ENCODE measurements at places on chromosomes 1 and 21.
A peak's percentile ranks its signal among the peaks of the same experiment; 100 is the strongest.

DNA sequence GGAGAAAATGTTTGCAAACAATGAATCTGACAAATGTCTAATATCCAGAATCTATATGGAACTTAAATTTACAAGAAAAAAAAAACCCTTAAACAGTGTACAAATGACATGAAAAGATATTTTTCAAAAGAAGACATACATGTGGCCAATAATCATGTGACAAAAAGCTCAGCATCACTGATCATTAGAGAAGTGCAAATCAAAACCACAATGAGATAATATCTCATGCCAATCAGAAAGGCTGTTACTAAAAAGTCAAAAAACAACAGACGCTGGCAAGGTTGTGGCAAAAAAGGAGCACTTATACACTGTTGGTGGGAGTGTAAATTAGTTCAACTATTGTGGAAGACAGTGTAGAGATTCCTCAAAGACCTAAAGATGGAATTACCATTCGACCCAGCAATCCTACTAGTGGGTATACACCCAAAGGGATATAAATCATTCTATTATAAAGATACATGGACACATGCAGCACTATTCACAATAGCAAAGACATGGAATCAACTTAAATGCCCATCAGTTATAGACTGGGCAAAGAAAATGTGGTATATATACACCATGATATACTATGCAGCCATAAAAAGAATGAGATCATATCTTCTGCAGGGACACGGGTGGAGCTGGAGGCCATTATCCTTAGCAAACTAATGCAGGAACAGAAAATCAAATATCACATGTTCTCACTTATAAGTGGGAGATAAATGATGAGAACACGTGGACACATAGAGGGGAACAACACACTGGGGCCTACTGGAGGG, 123.2 kb downstream of the PTPRC start:
- DNase-seq: no peak

DNA sequence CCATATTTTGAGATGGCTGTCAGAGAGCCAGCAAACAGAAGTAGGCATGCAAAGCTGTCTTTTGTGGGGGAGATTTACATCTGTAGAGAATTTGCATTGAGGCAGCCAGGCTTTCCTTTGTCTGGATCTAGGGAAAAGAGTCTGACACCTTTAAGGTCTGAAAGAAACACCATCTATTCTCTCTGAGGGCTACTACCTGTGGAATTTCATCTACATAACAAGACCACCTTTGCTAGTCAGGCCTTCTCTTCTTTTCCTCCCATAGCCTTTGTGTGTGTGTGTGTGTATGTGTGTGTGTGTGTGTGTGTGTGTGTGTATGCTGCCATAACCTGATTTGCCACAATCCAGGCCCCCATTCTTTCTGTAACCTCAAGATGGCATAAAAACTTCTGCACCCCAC, 28.4 kb upstream of the DMRTB1 start:
- no peak for DNase-seq

GRCh38 chr1:237084341-237085077, 42.5 kb downstream of the RYR2 start:
- no peak for DNase-seq

- peak; percentile 48 for DNase-seq
These were observed 42.9 kb downstream of the ATP1A1 start for GRCh38 chr1:116415699-116416533.

DNA sequence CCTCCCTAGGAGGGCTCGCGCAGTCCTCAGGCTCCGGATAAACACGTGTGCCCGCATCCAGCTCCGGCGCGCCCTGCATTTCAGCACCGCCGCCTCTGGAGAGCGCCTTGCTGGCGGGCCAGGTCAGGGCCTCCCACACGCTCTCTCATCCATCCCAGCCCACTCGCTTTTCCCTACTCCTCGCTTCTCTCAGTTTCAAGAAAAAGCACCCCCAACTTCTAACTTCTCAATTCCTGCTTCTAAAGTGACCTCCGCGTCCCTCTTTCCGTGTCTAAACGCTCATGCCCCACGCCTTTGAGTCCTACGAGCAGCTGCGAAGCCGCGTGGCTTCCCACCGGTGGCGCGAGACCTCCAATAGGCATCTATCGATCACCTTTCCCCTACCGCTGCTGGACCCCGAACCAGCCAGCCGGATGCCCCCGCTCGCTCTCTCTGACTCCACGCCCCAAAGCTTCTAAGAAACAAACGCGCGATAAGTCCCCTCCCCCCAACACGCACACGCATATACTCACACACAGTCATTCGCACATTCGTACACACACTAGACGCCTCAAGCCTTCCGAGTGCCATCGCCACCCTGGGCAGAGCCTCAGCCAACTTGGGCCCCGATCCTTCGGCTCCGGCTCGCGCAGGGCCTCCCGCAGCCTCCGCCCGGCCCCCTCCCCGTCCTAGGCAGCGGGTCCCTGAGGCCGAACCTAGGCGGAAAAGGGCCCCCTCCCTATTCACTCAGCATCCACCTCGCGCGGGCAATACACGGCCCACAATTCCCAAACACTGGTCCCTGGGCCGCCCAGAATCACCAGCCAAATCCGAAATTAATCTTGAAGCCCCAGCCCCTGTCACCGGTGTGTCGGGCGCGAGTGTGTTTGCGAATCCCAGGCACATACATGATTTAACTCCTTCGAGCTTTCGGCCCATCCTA, 1.1 kb downstream of the NMNAT2 start:
- no peak for DNase-seq

DNA sequence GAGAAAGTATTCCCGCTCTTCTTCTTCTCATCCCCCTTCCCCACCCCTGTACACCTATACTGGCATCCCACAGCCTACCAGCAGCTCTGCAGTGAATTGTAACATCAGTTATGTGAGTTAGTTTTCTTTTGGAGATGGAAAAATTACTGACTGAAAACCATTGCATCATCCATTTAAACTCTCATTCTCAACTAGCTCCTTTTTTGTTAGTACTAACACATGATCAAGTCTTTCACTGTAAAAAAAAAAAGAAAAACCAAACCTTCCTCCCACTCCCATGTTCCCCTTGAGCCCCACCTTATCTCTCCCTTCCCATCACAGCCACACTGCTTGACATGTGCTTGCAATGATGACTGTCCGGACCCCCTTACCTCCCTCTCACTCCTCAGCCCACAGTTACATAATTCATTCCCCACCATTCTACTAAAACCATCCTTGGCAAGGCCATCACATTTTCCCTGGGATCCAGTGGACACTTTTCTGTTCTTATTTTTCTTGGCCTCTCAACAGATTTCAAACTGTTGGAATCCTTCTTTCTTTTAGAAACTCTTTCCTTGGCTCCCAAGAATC, 23.2 kb upstream of the RAVER2 start:
- DNase-seq: no peak

- no peak for DNase-seq
These were observed 510.0 kb downstream of the USP25 start for GRCh38 chr21:16239659-16240265.

DNA sequence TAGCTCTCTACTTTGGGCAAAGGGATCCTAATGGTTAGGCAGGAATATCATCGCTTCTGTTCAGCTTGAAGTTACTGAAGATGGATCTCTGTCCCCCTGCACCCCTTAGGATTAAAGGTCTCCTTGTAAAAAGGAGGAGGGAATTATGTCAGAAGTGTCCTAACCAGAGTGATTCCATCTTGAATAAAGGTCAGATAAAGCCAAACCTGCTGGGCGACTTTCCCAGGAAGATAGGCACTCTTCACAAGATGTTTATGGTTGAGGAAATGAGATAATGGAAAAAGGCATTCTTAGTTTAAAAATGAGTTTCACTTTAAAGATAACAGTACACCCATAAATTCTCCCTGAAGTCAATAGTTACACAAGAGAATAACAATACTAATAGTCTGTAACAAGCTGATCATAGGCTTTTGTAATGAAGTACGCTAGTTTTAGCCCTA, 1.7 kb upstream of the NENF start:
- no peak for DNase-seq

- no peak for DNase-seq
These were observed 12.9 kb downstream of the CFAP57 start for GRCh38 chr1:43184995-43185394.

- DNase-seq: no peak
These were observed 206.3 kb downstream of the OMA1 start for GRCh38 chr1:58340185-58340584.

GRCh38 chr1:234965111-234965510, 163.5 kb downstream of the TOMM20 start:
- DNase-seq: no peak

GRCh38 chr1:20199403-20199802, 13.1 kb upstream of the PLA2G2C start:
- no peak for DNase-seq

DNA sequence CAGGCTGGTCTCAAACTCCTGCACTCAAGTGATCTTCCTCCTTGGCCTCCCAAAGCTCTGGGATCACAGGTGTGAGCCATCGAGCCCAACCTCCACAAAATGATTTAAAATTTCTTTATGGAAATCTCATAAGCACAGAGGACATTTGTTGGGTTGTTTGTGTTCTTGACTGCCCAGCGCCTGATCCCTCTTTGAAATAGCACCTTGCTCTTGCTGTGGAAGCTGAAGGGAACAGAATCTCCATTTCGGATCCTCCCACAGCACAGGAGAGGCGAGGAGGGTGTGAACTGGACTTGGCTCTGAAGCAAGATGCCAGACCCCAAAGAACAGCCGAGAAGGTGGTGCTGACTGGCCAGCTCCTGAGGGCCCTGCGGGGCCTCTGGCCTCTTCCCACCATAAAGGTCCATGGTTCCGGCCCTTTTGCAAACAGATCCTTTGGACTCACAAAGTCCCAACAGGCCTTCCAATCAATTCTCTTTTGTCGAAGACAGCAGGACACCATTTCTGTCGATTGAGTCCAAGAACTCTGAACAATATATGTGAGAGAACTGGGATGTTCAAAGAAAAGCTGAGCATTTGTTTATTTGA, 45.6 kb upstream of the COA6 start:
- DNase-seq: no peak

GRCh38 chr1:173853074-173853473, 14.7 kb downstream of the GAS5 start:
- no peak for DNase-seq

GRCh38 chr1:84693005-84693404, 2.7 kb upstream of the SSX2IP start:
- no peak for DNase-seq

DNA sequence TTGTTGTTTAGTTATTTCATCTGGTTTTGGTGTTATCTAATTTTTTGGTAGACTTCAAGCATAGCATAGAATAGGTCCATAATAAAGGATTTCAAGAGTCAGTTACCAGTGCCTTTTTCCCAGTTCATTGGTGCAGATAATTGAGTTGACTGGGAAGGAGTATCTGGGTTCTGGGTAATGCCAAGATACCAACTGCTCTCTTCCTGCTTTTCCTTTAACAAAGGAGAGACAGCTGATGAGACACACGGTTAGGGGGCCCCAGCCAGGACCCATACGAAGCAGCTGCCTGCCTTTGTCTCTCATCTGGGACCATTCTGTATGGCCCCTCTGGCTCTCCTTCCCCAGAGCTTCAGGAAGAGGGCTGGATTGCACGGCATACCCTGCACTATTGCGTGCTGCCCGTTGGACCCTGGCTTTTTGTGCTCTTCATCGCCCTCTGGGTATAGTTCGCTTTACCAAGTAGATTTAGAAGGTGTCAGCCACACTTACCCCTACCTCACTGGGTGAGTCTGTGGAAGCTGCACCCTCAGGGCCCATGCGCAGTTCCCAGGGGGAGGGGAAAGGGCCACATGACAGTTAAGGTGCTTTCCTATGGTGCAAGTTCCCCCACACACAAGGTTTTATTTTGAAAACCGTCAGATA, 7.0 kb downstream of the NAV1 start:
- DNase-seq: no peak

GRCh38 chr21:15491100-15491499, 238.7 kb upstream of the USP25 start:
- DNase-seq: no peak

DNA sequence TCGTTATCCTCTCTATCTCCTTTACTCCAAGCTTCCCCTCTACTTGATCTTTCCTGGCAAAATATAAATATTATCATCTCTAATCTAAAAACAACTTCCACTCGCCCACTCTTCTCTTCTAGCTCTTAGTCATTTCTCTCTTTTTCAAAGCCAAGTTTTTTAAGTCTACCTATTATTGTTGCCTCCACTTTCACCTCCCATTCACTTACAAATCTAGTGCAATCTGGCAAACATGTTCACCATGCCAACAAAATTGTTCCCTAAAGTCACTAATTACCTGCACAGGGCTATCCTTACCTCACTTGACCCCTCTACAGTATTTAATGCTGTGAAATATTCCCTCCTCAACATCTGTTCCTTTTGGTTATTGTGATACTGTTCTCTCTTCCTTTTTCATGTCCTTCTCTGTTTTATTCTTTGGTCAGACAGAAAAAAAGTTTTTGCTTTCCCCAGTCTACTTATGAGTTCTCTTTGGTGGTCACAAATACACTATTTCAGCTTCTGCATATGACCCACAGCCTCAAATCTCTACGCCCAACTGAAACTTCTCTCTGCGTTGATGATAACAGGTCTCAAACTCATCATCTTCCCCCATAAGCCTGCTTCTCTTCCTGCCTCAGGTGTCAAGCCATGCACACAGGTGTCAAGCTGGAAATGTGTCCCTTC, 31.9 kb upstream of the RAP1A start:
- DNase-seq: no peak

DNA sequence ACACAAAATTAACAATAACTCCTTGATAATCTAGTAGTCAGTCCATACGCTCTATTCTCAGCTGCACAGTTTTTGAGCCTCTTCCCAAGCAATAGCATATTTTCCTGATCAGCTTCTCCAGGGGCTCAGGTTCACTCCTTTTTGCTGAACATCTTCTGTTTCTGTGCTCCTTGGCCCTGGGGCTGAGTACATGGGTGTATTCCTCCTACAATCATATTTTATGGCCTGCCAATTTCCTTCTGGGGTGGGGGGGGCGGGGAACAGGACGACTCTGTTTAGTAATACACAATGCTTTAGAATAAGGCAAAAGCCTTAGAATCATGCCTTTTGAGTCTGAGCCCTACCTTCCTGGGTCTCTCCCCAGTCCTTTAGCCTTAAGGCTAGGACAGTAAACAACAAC, 8.5 kb downstream of the CLDN19 start:
- DNase-seq: no peak

GRCh38 chr1:36956570-36956969, 77.7 kb downstream of the GRIK3 start:
- no peak for DNase-seq

DNA sequence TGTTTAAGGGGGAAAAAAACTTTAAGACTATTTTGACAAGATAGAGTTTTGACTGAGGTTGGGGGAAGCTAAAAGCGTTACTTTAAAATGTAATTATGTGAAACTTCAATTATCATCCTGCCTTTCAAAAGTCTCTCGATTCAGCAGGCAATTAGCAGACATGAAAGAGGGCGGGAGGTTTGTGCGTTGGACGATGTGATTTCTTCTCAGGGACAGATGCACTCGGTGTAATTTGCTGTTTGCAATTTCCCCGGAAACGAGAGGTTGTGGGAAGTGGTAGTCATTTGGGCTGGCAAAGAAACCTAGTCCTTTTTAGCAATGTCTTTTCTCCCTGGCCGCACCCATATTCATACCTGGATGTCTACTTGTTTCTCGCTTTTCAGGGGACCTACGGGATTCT, 27.1 kb downstream of the KAZN start:
- DNase-seq: no peak

DNA sequence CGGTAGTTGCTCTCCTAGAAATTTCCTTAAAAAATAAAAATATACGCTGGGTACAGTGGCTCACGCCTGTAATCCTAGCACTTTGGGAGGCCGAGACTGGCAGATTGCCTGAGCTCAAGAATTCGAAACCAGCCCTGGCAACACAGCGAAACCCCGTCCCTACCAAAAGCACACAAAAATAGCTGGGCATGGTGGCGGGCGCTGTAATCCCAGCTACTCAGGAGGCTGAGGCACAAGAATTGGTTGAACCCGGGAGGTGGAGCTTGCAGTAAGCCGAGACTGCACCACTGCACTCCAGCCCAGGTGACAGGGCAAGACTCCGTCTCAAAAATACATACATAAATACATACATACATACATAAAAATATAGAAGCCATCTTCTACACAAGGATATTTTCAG, 262.8 kb downstream of the AKT3 start:
- no peak for DNase-seq

Data from breast epithelium (tissue), 4 donors.